ENCODE measurements at places on chromosomes 2 and 18.

- DNase-seq: no peak
Measured at GRCh38 chr18:50507120-50507590, 52.7 kb upstream of the MAPK4 start.

- DNase-seq: no peak
Measured at GRCh38 chr2:9802576-9802993, 40.7 kb upstream of the TAF1B start.

GRCh38 chr2:109531896-109532727 is 81.7 kb downstream of the SEPTIN10 start:
- no peak for DNase-seq

- no peak for DNase-seq
Measured at GRCh38 chr2:26086155-26086637, 52.3 kb downstream of the RAB10 start.

DNA sequence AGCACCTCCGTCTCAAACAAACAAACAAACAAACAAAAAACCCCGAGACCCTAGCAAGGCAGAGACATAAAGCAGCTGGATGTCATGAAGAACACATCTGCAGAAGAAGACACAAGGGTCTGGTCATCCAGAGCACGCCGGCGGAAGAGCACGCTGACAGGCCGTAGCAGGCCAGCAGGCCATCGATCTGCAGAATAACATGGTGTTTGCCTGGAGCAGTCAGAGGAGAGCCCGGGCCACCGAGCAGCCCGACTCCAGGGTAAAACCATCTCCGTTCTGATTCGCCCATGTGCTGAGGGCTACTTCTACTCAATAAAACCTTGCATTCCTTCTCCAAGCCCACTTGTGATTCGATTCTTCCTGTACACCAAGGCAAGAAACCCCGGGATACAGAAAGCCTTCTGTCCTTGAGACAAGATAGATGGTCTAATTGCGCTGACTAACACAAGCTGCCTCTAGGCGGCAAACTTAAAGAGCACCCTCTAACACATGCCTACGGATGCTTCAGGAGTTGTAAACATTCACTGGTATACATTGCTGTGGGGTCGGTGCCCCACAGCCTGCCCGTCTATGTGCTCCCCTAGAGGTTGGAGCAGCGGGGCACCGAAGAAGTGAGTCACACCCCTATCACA is 549.8 kb upstream of the NRXN1 start:
- DNase-seq: no peak

- DNase-seq: peak; percentile 93
Measured at GRCh38 chr18:58848685-58849084, 16.0 kb upstream of the ZNF532 start.

DNA sequence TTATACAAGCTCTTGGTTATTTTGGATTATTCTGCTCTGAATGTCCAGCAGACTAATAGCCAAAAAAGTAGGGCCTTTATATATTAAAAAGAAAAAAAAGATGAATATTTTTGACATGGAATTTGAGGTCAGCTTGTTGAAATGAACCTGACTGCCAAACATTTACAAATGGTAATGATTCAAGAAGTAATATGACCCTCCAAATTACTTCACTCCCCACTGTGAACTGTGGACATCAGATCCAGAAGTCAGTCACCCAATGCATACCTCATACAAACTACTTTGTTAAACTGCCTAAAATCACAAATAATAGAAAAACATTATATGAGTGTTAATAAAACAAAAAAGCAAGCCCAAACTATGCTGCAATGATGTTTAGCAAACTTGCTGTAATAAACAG is 10.0 kb downstream of the EPG5 start:
- no peak for DNase-seq

DNA sequence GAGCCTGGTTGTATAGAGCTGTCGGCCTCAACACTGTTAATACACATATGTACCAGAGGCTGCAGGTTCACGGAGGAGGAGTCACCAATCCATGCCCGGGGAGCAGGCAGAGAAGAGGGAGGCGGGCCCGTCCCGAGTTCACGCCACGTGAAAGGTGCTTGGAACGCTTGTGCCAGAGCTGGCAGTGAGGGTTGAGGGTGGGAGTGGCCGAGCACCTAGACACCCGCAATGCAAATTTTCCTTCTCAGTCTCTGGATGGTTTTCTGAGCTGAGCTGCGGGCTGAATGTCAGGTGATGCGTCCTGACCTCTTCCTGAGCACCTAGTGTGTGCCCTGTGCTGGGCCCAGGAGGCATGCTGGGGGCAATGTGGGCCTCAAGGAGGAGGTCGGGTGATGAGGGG is 52.2 kb downstream of the ODC1 start:
- DNase-seq: no peak

- no peak for DNase-seq
Measured at GRCh38 chr2:234293973-234294372, 202.9 kb downstream of the ARL4C start.

- DNase-seq: no peak
Measured at GRCh38 chr2:56715683-56716082, 531.9 kb downstream of the CCDC85A start.

DNA sequence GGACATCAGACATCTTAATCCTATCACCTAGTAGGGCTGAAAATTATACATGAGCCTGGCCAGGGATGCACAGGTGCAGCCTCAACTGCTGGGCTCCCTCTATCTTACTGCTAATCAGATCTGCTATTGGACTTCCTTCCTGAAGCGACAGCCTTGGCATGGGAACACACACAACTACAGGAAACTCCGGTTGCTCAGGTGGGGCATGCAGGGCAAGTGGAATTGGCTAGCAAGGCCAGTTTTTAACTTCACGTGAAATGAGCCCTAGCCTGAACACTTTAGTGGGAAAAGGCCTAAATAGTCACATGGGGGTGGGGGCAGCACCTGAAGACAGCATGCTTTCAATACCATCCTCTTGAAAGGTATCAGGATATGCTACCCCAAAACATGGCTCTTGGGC is 147.9 kb upstream of the NCKAP5 start:
- no peak for DNase-seq

- DNase-seq: no peak
Measured at GRCh38 chr18:78180741-78181140, 798.9 kb upstream of the SALL3 start.

All from keratinocyte (primary cell).